ENCODE measurements at places on chromosomes 1 and 21.

GRCh38 chr1:224266915-224267856, 62.8 kb downstream of the NVL start:
- DNase-seq = no peak

DNA sequence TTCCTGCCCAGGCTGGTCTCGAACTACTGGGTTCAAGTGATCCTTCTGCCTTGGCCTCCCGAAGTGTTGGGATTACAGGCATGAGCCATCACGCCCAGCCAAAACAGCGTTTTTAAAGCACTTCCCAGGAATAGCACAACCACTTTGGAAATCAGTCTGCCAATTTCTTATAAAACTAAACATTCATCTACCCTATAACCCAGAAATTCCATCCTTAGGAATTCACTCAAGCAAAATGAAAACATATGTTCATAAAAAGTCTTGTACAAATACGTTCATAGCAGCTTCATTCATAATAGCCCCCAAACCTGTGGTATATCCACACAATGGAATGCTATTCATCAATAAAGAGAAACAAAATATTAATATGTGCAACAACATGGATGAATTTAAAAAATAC, 36.1 kb downstream of the PHC2 start:
- DNase-seq = no peak

DNA sequence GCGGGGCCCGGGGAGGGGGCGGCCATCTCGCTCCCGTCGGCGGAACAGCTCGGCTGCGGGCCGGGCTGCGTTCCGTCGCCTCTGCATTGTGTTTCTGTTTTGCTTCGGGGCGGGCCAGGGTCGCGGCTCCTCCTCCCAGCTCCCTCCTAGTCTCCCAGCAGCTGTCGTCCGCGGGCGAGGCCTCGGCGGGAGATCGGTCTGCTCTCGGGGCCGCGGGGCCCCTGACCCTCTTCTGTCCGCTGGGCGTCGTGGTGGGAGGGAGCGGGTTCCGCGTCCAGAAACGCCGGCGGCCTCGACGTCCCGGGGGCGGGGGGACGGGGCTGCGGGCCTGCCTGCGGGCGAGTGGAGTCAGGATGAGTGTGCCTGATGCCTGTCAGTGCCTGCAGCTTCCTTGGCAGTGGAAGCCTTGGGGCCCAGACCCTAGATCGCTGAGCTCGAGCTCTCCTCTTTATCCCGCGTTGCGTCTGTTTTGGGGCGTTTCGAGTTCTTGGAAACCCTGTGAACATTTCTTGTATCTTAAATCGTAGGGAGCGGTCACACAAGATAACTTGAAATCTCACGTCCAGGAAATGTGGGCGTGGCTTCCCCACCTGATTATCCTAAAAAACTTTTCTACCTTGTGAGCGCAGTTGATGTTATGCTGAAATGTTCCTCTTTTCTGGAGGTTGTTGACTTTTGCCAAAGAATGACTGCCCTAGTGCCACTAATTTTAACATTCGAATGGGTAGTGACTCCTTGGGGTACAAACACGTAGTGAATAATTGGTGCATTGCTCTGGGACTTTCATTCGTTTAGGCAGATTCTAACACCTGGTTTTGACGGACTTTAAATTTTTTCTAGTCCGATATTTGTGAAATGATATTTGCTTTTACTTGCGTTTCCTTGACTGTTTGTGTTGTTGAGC, 676 bp downstream of the MORC3 start:
- peak; percentile 57 for DNase-seq

DNA sequence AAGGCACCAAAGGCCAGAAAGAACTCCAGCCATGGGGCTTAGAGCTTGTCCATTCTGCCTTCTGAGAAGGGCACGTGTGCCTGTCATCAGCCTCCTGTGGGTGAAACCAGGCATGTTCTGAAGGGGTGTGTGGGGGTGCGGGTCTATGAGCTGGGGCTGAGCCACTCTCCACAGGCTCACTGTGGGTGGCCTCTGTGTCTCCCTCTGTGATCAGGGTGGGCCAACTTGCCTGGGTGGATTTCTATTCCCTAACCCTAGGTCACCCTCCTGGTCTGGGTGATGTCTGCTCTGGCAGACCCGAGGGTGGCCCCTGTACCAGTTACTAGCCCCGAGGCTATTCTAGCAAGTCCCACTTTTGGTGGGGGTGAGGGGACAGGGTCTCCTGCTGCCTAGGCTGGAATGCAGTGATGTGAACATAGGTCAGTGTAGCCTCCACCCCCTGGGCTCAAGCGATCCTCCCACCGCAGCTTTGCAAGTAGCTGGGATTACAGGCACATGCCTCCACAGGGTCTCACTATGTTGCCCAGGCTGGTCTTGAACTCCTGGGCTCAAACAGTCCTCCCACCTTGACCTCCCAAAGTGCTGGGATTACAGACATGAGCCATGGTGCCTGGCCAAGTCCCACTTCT, 94.4 kb downstream of the TRIM11 start:
- no peak for DNase-seq

- no peak for DNase-seq
These were observed 45.7 kb upstream of the DEPDC1 start for GRCh38 chr1:68542586-68542985.

DNA sequence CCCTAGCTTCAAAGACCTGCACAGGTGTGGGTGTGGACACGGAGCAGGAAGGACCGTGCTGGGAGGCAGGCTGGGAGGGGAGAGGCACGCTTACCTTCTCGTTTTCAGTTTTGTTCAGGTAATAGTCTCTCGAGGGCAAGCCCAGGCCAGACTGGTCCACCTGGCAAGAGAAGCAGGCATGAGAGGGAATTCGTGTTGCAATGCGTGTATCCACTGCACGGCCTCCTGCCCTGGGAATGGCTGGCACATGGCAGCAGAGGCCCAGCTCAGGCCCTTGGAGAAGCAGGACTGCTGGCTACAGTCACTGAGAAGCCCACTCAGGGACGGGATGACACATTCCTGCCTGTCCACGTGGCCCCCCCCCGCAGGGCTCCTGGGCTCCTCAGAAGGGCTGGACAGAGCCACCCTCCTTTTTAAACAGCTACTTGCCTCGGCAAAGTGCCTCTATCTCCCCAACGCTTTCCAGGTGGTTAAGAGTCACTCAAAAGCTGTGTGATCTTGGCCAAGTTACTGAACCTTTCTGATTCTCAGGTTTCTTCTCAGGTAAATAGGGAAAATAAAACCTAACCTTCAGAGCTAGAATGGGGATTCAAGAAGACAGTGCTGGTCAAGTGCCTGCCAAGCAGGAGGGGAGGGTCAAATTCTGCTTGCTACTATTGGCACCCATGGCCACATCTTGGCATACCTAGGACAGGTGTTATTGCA, 32.7 kb downstream of the ECE1 start:
- DNase-seq = no peak

DNA sequence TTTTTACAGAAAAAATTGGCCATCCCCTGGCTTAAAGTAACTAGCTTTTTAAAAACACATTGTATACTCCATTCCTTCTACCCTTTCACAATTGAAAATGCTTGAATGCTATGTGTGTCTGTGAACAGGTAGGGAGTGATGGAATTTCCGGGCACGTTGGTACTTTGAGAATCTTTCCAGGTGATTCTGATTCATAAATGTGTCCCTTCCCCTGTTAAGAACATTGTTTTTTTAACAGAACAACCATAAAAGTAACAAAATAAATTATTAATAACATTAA, 57.4 kb upstream of the QSOX1 start:
- no peak for DNase-seq

DNA sequence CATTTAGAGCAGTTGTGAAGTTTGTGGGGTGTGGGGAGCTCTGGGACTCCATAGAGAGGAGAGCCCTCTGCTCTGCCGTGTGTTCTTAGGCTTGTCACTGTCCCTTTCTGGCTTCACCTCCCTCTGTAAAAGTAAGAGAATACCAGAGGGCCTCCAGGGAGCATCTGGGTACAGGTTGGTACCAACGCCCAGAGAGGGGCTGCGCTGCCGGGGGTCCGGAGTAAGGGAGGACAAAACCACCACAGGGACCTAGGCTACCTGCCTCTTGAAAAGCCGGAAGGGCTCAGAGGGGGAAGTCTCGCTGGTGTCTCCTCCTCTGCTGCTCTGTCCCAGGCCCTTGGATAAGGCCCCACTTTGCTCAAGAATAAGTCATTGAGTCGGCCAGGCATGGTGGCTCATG, 3.1 kb upstream of the TINAGL1 start:
- no peak for DNase-seq

GRCh38 chr1:24513706-24514105, 11.1 kb downstream of the RCAN3 start:
- DNase-seq = no peak

DNA sequence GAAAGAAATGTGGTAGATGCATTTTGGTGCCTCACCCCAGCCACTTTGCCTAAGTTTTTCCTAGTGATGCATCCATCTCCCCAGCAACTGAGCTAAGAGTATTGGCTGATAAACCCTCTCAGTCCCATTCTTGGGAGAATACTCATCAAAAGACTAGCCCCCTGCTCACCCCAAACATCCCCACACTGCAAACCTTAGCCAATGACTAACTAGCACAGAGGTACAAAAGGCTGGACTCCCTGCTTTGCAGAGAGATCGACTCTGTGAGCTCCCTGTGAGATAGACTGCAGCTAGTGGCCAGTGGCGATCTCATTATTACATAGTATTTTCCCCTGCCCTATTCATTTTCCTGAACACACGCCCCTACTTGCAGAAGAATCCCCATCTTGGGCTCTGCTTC, 155.3 kb downstream of the HHIPL2 start:
- DNase-seq = no peak

GRCh38 chr1:42786097-42786496, 1.3 kb downstream of the TMEM269 start:
- no peak for DNase-seq

- no peak for DNase-seq
These were observed 33.3 kb downstream of the ZNF281 start for GRCh38 chr1:200376528-200376927.

DNA sequence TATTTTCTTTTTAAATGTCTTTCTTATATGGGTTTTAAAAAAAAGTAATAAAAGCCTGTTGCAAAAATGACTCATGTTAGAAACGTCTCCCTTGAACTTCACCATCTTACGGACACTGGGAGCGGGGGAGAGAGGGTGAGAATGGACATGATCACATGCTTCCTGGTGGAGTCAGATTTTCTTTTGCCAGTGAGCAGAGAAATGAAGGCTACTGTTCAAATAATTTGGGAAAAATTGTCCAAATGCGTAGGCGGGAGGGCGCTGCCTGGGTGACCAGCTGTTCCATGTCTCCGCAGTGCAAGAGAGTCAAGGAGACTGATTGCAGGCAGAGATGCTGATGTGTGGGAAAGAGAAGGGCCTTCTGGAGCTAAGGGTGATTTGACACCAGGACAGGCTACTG, 23.1 kb downstream of the EIF2D start:
- no peak for DNase-seq

GRCh38 chr21:41759214-41759840, 7.5 kb downstream of the RIPK4 start:
- DNase-seq = no peak

- DNase-seq = no peak
These were observed 1.5 kb downstream of the PHACTR4 start for GRCh38 chr1:28371010-28371377.

- no peak for DNase-seq
These were observed 33.2 kb downstream of the DDI2 start for GRCh38 chr1:15650433-15650832.
